Activated naive CD8-positive, alpha-beta T cell treated with anti-CD3 and anti-CD28 coated beads, Interleukin-2, amount 50 U/mL, for 24 hours (primary cell): ENCODE measurements at places on chromosomes 7 and 10.

- DNase-seq = no peak
Measured at GRCh38 chr7:155237297-155237696, 60.4 kb upstream of the INSIG1 start.

DNA sequence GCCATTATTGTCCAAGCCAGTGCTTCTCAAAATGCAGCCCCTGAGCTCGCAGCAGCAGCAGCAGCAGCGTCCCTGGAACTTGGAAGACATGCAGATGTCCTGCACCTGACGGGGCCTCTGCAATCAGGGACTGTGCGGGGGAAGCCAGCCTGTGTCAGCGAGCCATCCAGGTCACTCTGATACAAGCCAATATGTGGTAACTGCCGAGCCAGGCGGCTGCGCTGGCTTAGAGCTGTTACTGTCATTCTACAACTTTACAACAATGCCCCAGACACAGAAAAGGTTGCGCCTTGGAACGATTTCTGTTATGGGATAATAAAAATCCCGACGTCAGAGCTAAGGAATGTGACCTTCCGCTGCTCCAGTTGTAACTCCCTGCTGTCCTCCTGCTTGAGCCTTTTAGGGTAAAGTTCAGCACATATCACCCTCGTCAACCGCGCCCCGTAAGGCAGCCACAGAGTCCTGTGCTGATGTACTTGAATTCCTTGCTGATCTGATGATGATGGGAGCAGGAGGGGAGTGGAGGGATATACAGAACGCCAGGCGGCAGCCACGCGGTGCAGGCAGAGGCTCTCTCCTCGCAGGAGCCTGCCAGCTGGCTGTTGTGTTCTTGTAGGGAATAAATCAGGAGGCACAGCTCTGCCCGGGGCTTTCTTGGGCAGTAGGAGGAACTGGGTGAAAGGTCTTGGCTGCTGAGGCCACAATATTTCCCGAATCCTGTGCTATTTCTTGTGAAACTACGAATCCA is 20.0 kb upstream of the CRYGN start:
- no peak for DNase-seq

GRCh38 chr7:30281263-30281662 is 3.1 kb upstream of the ZNRF2 start:
- no peak for DNase-seq

- DNase-seq = no peak
Measured at GRCh38 chr7:143314127-143314526, 1.8 kb upstream of the CLCN1 start.
